WTC11 (cell line): ENCODE measurements at places on chromosomes 16 and 17. TPM values are rescaled to one million over a fixed set of nuclear protein-coding genes. Genes with fewer than 3 reads are reported as not detected.

GRCh38 chr17:45339646-45340605 lies 23.1 kb upstream of the MAP3K14 start:
- peaks cover 23% of the 10 kb centered on the region for H3K27me3 ChIP-seq
- H3K36me3 ChIP-seq, result no peaks in the 10 kb centered on the region

- no peak for DNase-seq
- H3K4me1 ChIP-seq, result 0 out of 2 replicates have a peak, but pooled peaks cover 2% of the 10 kb centered on the region
- H3K36me3 ChIP-seq, result peaks cover 9% of the 10 kb centered on the region; the same call in 1 of the 2 replicates
- no peak overlapping the region for H3K4me3 ChIP-seq
These were observed 185.5 kb downstream of the LGALS9B start for GRCh38 chr17:20281860-20282259.

DNA sequence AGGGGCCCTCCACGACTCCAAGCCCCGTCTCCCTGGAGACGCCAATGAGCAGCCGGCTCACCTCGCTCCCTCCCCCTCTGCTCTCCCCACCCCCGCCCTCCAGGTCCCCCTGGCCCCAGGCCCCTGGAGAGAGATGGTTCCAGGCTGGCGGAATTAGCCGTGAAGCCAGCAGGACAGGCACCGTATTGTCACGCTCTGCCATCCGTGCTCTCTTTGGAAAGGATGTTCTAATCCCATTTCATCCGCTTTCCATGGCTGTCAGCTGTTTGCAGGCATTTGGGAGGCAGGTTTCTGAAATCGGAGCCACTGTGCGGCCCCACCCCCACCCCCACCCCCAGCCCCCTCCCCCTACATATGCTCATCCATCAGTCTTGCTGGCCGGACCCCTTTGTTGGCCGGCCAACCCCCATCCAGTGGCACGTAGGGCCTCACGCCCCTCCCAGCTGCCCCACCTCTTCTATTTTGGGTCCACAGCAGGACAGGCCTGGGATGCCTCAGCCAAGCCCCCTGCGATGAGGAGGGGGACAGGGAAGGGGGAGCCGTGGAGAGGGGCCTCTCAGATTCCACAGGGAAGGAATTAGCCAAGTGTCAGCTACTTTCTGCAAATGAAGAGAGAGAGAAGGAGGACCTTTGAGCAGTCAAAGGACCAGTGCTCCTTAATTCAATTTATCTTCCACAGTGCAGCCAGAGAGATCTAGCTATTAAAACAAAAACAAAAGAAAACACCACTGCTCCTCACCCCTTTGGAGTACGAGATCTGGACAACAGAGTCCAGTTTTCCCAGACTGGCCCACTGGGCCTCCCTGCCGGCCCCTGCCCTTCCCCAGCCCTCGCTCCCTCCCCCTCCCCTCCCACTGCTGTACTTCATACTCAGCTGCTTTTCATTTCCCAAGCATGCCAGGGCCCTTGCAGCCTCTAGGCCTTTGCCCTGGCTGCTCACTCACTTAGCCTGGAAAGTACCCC lies 30.7 kb downstream of the SDK2 start:
- peak; percentile 72 for DNase-seq
- H3K27ac ChIP-seq, result peak overlapping the region; percentile 96
- peak overlapping the region; percentile 52 for H3K4me3 ChIP-seq
- H3K4me1 ChIP-seq, result peaks cover 57% of the 10 kb centered on the region
- peaks cover 4% of the 10 kb centered on the region; the same call in 1 of the 2 replicates for H3K36me3 ChIP-seq

DNA sequence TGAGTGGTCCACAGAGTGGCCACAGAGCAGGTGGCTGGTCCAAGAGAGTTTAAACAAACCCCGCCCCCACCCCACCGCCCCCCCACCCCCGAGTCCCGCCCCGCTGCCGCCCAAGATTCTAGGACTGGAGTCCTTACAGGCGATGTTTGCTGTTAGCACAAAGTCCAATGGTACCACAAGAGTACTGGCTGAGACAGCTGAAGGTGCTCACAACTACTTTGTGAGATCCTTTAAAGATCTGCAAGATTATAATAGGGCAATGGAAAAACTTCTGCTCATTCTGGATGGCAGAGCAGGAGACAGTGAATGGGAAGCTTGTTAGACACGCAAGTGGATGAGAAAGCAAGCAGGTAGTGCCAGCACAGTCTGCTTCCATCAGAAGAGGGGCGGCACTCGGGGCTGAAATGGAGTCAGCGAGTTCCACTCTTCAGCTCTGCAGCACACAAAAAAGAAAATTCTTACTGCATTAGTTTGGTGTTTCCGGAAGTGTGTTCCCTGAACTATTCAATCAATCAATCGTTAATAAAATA lies 4.7 kb upstream of the TEKT3 start:
- peaks cover 5% of the 10 kb centered on the region for H3K4me1 ChIP-seq
- no peak overlapping the region for H3K27ac ChIP-seq
- DNase-seq, result no peak
- no peaks in the 10 kb centered on the region for H3K36me3 ChIP-seq
- H3K4me3 ChIP-seq, result no peak overlapping the region
- H3K27me3 ChIP-seq, result peaks cover 33% of the 10 kb centered on the region

- no peak overlapping the region for H3K4me3 ChIP-seq
- no peak overlapping the region for H3K27ac ChIP-seq
- H3K36me3 ChIP-seq, result no peaks in the 10 kb centered on the region
- peaks cover 10% of the 10 kb centered on the region for H3K4me1 ChIP-seq
- peak; percentile 27 for DNase-seq
- no peaks in the 10 kb centered on the region for H3K27me3 ChIP-seq
These were observed 37.5 kb downstream of the SPECC1 start for GRCh38 chr17:20046629-20047028.

DNA sequence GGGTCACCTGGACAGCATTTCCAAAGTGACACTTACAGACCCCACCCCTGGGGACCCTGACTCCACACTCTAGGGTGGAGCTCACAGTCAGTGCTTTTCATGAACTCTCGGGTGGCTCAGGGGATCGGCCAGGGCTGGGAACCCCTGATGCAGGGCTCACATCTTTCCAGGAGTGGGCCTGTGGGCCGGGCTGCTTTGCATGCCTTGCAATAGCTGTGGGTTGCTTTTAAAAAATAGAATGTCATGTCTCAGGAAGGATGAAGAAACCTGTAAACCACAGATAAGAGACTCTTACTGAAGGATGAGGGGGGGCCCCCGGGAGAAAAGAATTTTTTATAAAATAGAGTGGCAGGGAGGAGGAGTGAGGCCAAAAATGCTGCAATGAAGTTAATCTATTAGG lies 40.2 kb downstream of the RBFOX3 start:
- DNase-seq, result no peak
- H3K4me3 ChIP-seq, result no peak overlapping the region
- H3K4me1 ChIP-seq, result peaks cover 12% of the 10 kb centered on the region

GRCh38 chr17:76845541-76846017 lies 22.6 kb upstream of the MGAT5B start:
- peaks cover 11% of the 10 kb centered on the region for H3K27me3 ChIP-seq
- H3K36me3 ChIP-seq, result no peaks in the 10 kb centered on the region
- no peak overlapping the region for H3K27ac ChIP-seq
- H3K4me3 ChIP-seq, result no peak overlapping the region
- DNase-seq, result no peak
- H3K4me1 ChIP-seq, result peaks cover 40% of the 10 kb centered on the region

- H3K27me3 ChIP-seq, result no peaks in the 10 kb centered on the region
- DNase-seq, result no peak
- H3K27ac ChIP-seq, result no peak overlapping the region
- H3K4me3 ChIP-seq, result no peak overlapping the region
- no peaks in the 10 kb centered on the region for H3K36me3 ChIP-seq
These were observed 40.9 kb downstream of the RFFL start for GRCh38 chr17:35022536-35023063.

GRCh38 chr16:56303066-56303715 lies 111.9 kb downstream of the GNAO1 start:
- no peaks in the 10 kb centered on the region for H3K36me3 ChIP-seq
- no peak overlapping the region for H3K4me3 ChIP-seq
- no peak overlapping the region for H3K27ac ChIP-seq
- H3K27me3 ChIP-seq, result peaks cover 2% of the 10 kb centered on the region
- DNase-seq, result no peak

- no peaks in the 10 kb centered on the region for H3K27me3 ChIP-seq
- peaks cover 8% of the 10 kb centered on the region; the same call in 1 of the 2 replicates for H3K36me3 ChIP-seq
- DNase-seq, result no peak
- H3K27ac ChIP-seq, result no peak overlapping the region
- no peak overlapping the region for H3K4me3 ChIP-seq
These were observed 384.6 kb downstream of the SLC39A11 start for GRCh38 chr17:72707881-72708280.

DNA sequence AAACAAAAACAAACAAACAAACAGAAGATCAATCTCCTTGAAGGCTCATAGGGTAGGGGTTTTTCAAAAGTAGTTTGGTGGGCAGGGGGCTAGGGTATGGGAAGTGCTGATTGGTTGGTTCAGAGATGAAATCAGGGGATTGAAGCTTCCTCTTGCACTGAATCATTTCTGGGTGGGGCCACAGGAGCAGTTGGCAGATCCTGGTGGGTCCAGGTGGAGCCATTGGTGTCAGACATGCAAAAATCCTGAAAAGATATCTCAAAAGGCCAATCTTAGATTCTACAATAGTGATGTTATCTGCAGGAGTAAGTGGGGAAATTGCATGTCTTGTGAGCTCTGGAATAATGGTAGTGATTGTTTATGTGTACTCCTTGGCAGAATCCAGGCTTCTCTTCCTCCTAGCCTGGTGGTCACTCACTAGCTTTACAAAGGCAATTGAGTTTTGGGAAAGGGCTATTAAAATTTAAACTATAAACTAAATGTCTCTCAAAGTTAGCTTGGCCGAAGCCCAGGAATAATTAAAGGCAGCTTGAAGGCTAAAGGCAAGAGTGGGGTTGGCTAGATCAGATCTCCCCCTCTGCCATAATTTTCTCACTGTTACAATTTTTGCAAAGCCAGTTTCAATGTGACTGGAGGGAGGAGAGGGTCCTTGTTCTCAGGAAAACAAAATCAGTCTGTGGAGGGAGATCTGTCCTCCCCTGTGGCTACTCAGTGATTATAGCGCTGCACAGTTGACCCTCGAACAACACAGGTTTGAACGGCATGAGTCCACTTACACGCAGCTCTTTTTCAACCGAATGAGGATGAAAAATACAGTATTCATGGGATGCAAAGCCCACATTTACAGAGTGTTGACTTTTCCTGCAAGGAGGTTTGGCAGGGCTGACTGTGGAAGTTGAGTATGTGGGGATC lies 45.2 kb downstream of the RNF112 start:
- H3K36me3 ChIP-seq, result no peaks in the 10 kb centered on the region
- peaks cover 72% of the 10 kb centered on the region for H3K4me1 ChIP-seq
- H3K4me3 ChIP-seq, result peak overlapping the region; percentile 4
- H3K27ac ChIP-seq, result peak overlapping the region; percentile 99

DNA sequence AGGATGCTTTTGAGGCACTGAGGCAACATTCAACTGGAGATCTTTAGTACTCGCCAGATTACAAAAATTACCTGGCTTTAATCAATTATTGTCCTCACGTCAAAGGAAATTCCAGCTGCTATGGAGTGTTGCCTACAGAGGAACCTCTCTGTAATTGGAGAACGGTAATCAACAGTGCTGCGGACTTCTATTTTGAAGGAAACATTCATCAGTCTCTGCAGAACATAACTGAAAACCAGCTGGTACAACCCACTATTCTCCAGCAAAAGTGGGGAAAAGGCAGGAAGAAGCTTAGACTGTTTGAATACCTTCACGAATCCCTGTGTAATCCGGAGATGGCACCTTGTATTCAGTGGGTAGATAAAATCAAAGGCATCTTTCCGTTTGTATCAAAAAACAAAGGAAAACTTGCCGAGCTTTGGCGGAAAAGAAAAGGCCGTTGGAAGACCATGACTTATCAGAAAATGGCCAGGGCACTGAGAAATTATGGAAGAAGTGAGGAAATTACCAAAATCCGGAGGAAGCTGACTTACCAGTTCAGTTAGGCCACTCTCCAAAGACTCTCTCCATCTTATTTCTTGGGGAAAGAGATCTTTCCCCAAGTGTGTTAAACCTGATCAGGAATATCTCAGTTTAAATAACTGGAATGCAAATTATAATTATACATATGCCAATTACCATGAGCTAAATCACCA lies 3.0 kb downstream of the SLC35G3 start:
- H3K27me3 ChIP-seq, result peaks cover 13% of the 10 kb centered on the region
- H3K4me3 ChIP-seq, result no peak overlapping the region
- DNase-seq, result no peak
- H3K27ac ChIP-seq, result no peak overlapping the region
- H3K4me1 ChIP-seq, result no peaks in the 10 kb centered on the region

GRCh38 chr17:76667786-76668453 lies 24.4 kb upstream of the ST6GALNAC1 start:
- H3K36me3 ChIP-seq, result no peaks in the 10 kb centered on the region
- peaks cover 24% of the 10 kb centered on the region for H3K4me1 ChIP-seq
- H3K4me3 ChIP-seq, result no peak overlapping the region
- no peaks in the 10 kb centered on the region for H3K27me3 ChIP-seq

DNA sequence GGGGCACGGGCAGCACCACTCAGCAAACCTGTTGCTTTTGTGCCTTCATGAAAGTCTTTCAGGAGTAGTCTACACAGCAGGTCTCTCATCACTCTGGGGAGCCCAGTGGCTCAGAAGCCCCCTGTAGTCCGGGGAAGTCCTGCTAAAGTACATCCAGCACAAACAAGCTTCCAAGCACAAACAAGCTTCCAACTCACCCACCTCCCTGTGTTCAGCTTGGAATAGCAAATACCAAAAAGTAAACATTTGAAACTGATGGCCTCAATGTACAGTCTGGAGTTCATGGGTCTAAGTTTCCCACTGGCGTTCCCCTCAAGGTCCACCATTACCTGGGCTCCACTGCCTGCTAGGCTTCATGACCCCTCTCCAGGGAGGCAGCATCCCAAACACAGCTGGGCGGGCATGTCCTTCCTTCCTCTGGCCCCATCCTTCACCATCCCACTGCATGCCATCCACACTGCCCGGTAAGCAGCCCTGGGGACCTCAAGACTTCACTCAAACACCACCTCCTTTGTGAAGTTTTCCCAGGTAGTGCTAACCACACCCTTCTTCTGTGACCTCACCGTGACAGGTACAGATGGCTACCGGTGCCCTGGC lies 62.8 kb upstream of the SIAH1 start:
- H3K4me3 ChIP-seq, result no peak overlapping the region
- H3K27ac ChIP-seq, result no peak overlapping the region
- no peaks in the 10 kb centered on the region for H3K36me3 ChIP-seq
- DNase-seq, result no peak

DNA sequence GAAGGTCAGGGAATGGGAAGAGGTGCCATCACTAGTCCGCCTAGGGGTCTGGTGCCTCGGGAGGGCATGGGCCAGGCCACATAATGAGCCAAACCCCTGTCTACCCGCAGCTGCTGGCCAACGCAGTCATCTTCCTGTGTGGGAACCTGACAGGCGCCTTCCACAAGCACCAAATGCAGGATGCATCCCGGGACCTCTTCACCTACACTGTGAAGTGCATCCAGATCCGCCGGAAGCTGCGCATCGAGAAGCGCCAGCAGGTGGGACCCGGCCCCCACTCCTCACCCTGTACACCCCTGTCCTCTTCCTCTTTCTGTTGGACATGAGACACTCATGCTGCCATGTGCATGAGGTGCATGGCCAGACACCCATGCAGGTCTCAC lies 26.2 kb downstream of the ADCY7 start:
- H3K4me3 ChIP-seq, result no peak overlapping the region
- H3K27me3 ChIP-seq, result no peaks in the 10 kb centered on the region
- no peaks in the 10 kb centered on the region for H3K36me3 ChIP-seq

- no peaks in the 10 kb centered on the region for H3K36me3 ChIP-seq
- H3K4me1 ChIP-seq, result peaks cover 20% of the 10 kb centered on the region
- H3K27me3 ChIP-seq, result no peaks in the 10 kb centered on the region
- DNase-seq, result no peak
These were observed 76.1 kb downstream of the RAI1 start for GRCh38 chr17:17757391-17757791.

Gene ALOXE3
- 0.48 to 0.81 TPM (median 0.62 TPM) in 3 replicates for total RNA-seq

Gene KRTAP4-9
- not detected in 3 replicates for total RNA-seq

Gene NAGS
- 6.1 to 8.6 TPM (median 7.6 TPM) in 3 replicates for total RNA-seq

Gene NACA2
- total RNA-seq, result not detected in 3 replicates

Gene C17orf107
- 8.2 to 8.7 TPM (median 8.7 TPM) in 3 replicates for total RNA-seq

Gene BRIP1
- 13.8 to 17.6 TPM (median 16.0 TPM) in 3 replicates for total RNA-seq

Gene EFCAB5
- 0.32 to 0.59 TPM (median 0.55 TPM) in 3 replicates for total RNA-seq

Gene CD300H
- total RNA-seq, result not detected in 3 replicates

Gene PHKB
- 43.9 to 45.9 TPM (median 44.2 TPM) in 3 replicates for total RNA-seq

Gene TMEM204
- 0.18 to 0.35 TPM (median 0.30 TPM) in 3 replicates for total RNA-seq
